ENCODE measurements at places on chromosomes 4 and X.

DNA sequence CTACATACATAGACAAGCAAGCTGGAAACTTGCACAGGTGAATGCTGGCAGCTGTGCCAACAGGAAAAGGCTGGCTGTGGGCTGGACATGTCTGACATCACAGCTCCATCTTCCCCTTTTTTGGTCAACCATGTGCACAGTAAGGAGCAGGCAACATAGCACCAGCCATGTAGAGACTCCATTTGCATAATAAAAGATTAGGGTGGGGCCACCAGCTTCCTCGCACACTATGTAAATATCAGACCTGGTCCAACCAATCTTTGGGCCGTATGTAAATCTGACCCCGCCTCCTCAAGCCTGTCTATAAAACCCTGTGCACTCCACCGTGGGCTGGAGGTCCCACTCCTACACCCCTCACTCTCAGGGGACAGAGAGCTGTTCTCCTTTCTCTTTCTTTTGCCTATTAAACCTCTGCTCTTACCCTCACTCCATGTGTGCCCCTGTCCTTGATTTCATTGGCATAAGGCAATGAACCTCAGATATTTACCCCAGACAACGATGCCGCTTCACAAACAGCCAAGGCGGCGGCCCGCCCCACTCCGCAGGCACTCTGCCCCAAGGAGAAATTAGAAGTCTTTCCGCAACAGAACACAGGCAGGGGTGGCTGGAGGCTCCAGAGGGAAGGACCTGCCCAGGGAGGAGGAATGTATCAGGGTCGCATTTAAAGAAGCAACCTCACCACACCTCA, 862.2 kb downstream of the TRIML1 start:
- DNase-seq = no peak

DNA sequence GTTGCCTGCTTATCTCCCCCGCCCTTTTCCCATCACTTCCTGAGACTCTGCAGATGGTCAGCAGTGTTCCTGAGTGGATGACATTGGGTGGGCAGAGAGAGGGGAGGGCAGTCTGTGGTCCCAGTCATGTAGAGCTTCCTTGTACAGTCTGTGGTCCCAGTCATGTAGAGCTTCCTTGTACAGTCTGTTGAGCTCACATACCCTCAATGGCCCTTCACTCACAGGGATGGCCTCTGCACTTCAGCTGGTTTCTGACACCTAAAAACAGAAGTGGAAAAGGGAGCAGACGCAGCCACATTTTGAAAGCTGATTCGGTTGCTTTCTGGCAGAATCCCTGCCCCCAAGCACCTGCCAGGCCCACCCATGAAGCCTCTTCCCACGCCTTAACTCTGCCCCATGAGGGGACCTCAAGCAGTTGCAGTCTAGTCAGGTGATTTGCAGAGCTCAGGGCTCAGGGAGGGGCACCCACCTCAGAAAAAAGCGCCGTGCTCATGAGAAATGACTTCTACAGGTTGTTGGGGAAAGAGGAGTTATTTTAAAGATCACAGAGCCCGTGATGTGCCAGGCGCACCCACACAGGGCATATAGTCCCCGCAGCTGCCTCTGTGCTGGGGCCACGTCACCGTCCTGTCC, 3.6 kb upstream of the TMEM271 start:
- DNase-seq = no peak

DNA sequence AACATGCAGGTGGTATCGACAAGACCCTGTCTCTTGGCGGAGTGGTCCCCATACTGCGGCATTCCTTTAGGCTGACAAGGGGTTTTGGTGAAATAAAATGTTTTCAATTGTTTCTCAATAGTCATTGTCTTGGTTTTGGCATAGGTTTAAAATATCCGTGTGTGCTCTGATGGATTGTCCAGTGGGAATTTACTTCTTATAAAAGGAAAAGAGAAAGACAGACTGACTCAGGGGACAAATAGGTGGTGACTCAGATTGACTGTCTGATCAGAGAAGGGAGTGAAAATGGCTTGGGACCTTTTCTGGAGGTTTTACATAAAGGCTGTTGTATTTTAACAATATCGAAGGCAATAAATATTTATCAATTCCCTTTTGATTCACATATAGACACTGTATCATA, 129.8 kb downstream of the SORBS2 start:
- DNase-seq = peak; percentile 45

GRCh38 chrX:44958480-44958879, 85.5 kb downstream of the KDM6A start:
- DNase-seq = no peak

DNA sequence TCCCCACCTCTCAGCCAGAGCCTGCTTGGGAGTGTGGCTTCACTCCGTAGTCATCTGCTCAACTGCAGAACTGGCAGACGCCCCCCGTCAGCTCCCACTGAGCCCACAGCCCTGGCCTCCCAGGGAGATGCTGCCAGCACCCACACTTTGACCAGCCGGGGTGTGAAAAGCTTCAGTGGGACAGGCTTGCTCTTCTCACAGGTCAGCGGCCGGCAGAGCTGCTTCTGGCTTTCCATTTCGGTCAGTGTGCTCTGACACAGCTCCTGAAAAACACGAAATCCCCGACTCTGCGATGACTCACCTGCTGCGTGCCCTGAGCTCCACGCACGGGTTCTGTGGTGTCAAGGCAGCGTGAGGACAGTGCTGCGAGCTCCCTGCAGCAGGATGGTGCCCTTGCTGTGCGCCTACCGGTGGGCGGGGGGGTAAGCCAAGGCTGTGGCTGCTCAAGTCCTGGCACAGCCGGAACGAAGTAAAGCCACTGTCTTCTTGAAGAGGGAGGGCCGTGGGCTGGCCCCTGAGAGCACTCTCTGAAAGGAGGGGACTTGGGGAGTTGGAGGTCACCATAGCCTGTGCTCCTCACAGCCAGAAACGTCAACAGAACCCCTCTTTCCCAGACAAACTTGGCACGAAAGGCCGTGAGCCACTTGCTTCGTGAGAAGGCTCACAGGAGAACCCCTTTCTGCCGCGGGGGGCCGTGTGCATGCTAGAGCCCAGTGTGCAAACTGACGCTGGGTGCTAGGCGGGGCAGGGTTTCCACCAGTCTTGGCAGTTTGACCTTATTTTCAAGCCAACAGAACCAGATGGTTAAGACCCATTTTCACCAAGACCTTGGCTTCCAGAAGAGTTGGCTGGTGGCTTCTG, 23.6 kb downstream of the NOP14 start:
- no peak for DNase-seq

GRCh38 chr4:92847026-92847425, 543.3 kb downstream of the GRID2 start:
- no peak for DNase-seq

DNA sequence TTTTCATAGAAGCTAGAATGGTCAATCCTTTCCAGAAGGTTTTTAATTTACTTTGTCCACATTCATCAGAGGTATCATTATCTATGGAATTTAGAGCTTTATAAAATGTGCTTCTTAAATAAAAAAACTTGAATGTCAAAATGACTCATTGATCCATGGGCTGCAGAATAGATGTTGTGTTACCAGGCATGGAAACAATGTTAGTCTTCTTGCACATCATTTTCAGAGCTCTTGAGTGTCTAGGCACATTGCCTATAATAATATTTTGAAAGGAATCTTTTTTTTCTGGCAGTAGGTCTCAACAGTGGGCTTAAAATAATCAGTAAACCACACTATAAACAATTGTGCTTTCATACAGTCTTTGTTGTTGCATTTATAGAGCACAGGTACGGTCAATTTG, 200.3 kb downstream of the FAT4 start:
- no peak for DNase-seq

GRCh38 chr4:187550256-187550950, 445.2 kb upstream of the ZFP42 start:
- DNase-seq = no peak

- no peak for DNase-seq
These were observed 12.7 kb downstream of the PRSS12 start for GRCh38 chr4:118340109-118340508.
